H4 (cell line): ENCODE measurements at places on chromosomes 3 and 15.

- no peak for DNase-seq
Observed at GRCh38 chr3:106332129-106332528, 463.3 kb upstream of the CBLB start.

- DNase-seq, result no peak
Observed at GRCh38 chr3:174242311-174243041, 616.7 kb upstream of the NAALADL2 start.

- no peak for DNase-seq
Observed at GRCh38 chr3:102511639-102512038, 76.8 kb downstream of the ZPLD1 start.

GRCh38 chr3:97910931-97911351 is 61.3 kb downstream of the RIOX2 start:
- no peak for DNase-seq

GRCh38 chr3:106276151-106276550 is 407.3 kb upstream of the CBLB start:
- no peak for DNase-seq

- DNase-seq, result no peak
Observed at GRCh38 chr3:31789429-31789828, 191.6 kb downstream of the OSBPL10 start.

DNA sequence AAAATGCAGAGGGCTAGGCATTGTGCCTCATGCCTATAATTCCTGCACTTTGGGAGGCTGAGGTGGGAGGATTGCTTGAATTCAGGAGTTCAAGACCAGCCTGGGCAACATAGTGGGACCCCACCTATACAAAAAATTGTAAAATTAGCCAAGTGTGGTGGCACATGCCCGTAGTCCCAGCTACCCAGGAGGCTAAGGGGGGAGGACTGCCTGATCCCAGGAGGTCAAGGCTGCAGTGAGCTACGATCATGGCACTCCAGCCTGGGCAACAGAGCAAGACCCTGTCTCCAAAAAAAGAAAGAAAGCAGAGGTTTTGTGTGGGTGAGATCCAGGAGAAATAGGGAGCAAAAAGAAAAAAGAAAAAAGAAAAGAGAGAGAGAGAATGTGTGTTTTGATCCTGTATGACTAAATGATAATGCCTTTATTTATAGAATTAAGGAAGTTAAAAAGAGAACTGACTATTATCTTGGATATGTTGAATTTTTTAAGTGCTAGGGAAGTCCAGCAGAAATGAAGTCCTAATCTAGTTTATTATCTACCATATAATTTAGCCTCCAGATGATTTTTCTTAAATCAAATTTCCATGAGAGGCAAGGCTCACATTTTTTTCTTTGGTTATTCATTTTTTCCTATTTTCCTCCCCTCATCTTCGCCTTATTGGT is 4.8 kb downstream of the TTBK2 start:
- no peak for DNase-seq

GRCh38 chr3:177602601-177603147 is 405.4 kb upstream of the TBL1XR1 start:
- peak; percentile 68 for DNase-seq
